ENCODE measurements at places on chromosomes 5 and 9.
A peak's percentile ranks its signal among the peaks of the same experiment; 100 is the strongest.

GRCh38 chr5:164722702-164723101, 1217.3 kb downstream of the MAT2B start:
- DNase-seq: no peak

DNA sequence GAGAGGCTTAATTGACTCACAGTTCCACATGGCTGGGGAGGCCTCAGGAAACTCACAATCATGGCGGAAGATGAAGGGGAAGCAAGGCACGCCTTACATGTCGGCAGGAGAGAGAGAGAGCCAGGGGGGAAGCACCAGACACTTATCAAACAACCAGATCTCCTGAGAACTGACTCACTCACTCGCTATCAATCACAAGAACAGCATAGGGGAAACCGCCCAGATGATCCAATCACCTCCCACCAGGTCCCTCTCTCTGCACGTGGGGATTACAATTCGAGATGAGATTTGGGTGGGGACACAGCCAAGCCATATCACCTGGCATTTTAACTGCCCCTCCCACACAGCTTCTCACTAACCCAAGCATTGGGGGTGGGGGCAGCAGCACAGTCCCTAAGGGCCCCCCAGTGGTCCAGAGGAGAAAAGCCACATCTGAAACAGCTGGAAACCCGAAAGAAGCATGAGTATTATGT, 76.1 kb upstream of the ASS1 start:
- DNase-seq: no peak

DNA sequence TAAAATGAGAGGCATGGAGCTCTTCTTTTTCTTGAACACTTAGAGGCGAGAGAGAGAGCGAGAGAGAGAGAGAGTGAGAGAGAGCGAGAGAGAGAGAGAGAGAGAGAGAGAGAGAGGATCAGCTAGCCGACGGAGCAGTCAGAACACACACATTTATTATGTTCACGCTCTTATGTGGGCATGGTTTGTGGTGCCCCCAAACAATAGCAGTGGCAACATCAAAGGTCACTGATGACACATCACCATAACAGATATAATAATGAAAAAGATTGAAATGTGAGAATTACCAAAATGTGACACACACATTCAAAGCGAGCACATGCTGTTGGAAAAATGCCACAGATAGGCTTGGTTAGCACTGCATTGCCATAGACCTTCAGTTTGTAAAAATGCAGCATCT, 116.1 kb downstream of the KDM4C start:
- DNase-seq: no peak

GRCh38 chr9:124934290-124934689, 6.6 kb downstream of the GOLGA1 start:
- no peak for DNase-seq

DNA sequence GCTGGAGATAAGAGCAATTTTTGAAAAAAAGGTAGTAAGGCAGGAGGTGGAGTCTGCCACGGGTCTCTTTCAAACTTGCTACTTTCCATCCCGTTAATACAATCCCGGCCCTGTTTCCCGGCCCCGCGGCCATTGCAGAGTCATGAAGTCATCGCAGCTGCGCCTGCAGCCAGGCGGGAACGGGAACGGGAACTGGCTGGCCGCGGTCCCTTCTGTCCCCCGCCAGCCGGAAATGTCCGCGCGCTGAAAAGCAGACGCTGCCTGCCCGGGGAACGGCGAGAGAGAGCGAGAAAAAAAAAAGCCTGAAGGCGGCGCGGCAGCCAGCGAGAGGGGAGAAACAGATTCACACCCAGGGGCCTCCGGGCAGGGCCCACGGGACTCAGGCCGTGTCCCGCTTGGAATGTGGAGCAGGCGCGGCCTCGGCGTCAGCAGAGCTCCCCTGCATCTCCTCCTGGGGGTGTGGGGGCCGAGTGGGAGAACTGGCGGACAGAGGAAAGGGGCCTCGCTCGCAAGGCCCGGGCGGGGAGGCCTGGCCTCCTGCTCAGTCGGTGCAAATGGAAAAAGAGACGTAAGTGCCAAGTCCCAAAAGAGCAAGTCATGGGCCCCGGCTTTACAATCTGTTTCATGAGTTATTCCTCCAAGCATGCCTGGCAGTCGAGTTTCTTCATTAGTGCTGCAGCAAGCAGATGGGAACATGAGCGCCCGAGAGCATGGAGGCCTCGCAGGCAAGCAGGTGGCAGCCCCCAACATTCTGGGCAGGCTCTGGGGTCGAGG, 201.2 kb upstream of the GAS1 start:
- DNase-seq: no peak

DNA sequence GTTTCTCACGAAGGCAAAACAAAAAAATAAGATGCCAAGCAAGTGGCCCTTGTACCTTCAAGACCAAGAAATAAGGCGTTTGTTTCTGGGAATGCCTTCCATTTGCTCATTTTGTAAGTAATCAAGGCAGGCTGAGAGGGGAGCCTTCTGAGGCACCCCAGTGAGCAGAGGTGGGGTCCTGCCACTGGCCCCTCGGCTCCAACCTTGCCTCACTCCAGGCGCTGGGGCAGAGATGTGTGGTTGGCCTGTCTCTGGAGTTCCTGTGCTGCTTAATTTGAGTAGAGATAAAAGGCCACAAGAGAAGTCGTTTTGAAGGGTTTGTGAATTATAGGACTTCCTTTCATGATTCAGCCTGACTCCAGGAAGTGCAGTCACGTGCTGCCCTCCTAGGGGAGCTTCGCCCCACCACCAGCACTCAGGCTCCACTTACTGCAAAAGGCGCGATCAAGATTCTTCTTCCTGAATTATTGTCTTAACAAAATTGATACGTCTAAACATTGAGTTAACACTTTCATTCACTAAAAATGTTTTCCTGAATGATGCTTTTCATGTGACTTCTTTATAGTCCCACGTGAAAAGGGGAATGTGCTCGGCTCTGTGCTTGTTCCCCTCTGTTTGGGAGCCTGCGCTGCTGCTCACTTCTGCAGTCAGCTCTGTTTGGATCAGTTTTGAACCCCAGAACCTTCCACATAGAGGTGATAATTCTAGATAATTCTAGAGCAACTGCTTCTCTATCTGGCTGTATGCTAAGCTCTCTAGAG, 13.7 kb downstream of the SYK start:
- peak; percentile 43 for DNase-seq

GRCh38 chr9:89596937-89597555, 7.8 kb upstream of the GADD45G start:
- DNase-seq: no peak

- no peak for DNase-seq
Observed at GRCh38 chr9:108469654-108470053, 386.1 kb downstream of the ACTL7B start.

DNA sequence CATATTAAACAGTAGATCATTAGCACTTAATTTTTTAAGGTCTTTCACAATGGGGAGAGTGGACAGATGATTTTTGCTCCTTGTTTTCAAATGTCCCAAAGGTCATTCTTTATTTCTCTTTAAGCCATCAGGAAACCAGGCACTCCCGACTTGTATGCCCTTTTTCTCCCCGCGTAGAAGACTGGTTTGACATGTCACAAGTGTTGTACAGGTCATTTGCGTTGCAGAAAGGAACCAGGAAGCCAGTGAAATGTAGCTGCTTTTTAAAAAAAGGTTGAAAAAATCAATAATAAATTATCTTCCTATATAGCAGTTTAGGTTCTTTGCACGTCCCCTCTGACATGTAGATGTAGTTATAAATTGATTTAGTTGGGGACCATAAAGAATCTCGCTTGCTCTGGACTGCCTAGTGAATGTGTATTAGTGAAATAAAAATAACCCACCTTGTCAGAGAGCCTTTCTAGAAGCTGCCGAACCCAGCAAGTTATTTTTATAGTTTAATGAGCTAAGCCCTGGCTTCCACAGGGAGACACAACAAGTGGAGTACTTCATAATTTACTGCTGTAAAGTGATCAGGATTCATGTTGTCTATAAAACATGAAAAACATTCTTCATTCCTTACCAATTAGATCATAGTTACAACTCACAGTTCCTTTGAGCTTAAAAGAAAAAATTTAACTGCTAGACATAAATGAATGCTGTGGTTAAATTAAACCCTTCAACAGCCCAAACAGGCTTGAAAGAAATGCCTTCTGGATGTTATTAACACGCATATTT, 404.6 kb downstream of the CSNK1G3 start:
- DNase-seq: no peak

- no peak for DNase-seq
Observed at GRCh38 chr5:78705826-78706225, 57.3 kb upstream of the LHFPL2 start.

GRCh38 chr5:169656125-169656901, 19.2 kb downstream of the DOCK2 start:
- DNase-seq: no peak

DNA sequence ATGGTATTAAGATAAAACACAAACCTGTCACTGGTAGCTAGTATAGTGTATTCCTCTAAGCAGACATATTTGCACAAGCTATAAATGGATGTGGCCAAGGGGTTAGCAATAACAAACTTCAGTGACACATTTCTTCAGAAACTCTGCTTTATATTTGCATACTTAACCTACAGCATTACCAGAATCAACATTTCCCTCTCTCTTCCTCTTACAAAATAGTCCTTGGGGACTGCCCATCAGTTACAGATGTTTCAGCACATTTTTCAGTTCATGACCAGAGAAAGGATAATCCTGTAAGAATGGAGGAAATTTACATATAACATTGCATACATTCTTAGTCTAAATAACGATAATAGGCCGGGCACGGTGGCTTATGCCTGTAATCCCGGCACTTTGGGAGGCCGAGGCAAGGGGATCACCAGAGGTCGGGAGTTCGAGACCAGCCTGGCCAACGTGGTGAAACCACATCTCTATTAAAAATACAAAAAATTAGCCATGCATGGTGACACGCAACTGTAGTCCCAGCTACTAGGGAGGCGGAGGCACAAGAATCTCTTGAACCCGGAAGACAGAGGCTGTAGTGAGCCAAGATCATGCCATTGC, 25.3 kb upstream of the SLC1A1 start:
- DNase-seq: no peak

- no peak for DNase-seq
Observed at GRCh38 chr9:69054989-69055388, 19.4 kb downstream of the FXN start.

DNA sequence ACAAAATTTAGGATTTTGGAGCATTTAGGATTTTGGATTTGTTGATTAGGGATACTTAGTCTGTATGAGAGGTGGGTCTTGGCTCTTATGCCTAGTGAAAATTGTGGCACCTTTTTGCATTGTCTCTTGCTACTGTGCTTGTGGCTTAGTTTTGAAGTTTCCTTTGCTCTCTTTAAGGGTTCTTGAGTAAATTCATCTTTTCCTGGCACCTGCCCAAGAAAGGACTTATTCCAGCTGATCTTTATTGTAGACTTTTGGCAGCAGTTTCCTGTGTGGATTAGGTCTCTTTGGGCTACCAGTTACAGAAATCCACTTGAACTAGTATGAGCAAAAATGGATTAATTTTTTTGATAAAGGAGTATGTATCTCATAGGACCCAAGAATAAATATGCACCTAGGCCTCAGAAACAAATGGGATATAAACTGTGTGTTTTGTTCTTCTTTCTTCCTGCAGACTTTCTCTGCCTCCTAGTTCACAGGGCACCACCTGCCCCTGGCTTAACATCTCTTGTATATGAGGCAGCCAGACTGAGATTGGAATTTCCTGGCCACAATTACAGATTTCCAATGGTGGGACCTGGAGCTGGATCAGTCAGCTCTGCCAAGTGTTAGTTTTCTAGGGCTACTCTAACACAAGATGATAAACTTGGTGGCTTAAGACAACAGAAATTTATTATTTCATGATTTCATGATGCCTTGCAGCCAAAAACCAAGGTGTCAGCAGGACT, 44.6 kb downstream of the FOCAD start:
- DNase-seq: no peak

- DNase-seq: no peak
Observed at GRCh38 chr9:25990376-25990775, 312.1 kb upstream of the TUSC1 start.

GRCh38 chr9:121271368-121272341, 3.7 kb downstream of the GSN start:
- no peak for DNase-seq

DNA sequence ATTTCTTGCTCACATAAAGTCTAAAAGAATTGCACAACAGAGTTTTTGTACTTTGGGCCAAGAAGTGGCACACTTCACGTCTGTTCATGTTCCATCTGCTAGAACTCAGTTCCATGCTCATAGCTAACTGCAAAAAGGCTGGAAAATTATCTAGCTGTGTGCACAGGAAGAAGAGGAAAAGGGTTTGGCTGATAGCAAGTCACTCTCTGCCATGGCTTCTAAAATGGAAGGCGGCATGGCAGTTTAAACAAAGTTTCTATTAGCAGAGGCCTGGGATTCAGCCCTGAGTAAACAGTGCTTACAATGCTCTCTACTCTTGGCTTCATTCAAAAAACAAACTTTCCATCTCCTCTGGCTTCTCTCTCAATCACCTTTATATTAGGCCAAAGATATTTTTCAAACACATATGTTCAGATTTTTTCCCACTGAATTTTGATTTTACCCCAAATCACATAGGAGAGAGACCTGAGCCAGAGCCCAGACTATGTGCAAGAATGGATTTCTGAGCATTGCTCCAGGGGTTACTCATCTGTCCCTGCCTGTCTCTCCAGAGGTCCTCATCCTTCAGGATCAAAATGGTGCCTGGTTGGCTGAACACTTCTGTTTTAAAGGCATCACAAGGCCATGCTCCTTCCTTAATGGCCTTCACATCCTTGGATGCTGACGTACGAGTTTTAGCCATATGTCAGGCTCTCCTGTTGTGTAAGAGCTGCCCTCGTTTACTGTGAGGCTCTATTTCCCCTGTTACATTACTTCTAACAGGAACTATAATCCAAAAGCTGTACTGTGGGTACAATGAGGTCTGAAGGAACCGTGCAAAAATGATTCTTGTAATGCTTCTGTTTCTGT, 226.6 kb downstream of the SAXO1 start:
- DNase-seq: no peak

DNA sequence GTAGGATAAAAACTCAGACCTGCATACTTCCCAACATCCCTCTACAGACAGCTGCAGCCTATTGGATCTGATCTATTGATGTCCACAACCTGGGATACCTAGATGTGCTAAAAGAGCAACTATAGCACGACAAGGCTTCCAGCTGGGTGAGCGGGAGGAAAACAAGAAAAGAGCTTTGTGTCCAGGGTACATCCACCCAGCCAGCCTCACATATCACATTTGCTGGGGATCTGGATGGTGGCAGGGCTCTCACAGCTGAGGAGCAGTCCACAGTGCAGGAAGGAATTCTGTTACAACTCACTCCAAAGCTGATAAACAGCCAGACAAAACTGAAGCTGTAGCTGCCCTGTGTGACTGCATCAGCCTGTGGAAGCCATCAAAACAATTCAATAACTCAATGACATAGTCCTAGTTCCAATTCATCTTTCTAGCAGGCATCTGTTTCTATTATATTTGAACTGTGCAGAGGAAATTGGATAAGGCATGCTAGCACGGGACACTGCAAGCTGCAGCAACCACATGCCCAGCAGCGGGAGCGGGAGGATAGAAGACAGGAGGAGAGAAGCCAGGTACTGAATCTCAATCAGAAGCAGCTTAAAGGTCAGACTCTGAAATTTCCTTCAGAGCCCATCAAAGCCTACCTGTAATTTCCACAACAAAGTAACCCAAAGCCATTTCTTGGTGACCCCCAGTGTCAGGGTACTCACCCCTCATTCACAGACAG, 45.0 kb downstream of the MED10 start:
- no peak for DNase-seq
